Fibroblast of lung (primary cell): ENCODE measurements at places on chromosomes 5 and 9.

DNA sequence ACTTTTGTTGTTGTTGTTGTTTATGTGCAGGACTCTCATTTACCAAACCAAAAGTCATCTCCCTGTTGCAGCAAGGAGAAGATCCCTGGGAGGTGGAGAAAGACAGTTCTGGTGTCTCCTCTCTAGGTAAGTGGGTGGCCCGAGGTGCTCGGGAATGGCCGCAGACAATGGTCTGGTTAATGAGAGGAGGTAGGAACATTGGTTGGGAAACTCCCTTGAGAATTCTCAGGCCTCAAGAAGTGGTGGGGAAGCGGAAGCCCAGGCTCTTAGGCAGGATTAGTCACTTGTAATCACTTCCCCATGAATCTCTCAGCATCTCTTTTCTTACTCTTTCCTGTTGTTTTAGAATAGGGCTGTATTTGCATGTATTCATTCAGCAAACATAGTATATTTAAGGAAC is 7.2 kb downstream of the ZNF354B start:
- DNase-seq: no peak

DNA sequence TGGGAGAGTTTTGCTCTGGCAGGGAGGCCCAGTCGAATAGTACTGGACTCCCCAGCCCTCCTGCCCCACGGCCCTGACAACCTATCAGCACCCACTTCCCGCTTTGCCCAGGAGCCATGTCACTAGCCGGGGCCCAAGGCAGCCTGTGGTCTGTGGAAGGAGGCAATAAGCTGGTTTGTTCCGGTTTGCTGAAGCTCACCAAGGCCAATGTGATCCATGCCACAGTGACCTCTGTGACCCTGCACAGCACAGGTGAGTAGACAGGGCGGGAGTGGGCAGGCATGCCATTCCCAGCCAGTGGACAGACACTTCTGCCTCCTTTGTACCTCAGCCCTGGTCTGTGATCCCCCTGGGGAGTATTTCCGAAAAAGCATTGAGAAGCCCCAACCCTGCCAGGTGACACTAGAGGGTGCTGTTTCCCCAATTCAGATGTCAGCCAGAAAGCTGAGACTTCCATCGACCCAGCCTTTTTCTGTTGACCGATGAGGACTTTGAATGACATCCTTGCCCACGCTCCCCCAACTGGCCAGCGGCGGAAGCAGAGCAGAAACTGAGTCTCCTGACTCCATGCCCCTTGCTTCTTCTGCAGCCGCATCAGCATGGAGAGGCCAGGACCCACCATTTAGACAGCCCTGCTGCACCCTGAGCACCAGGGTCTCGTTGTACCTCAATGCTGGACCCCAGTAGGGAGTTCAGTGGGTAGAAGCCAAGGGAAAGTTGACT is 9.6 kb downstream of the PCYOX1L start:
- DNase-seq: peak; percentile 48

GRCh38 chr5:74281166-74281565 is 359.4 kb downstream of the ENC1 start:
- no peak for DNase-seq

- DNase-seq: no peak
These were observed 38.1 kb downstream of the BASP1 start for GRCh38 chr5:17255471-17256021.
